ENCODE measurements at places on chromosomes 12 and 14.
A peak's percentile ranks its signal among the peaks of the same experiment; 100 is the strongest.

GRCh38 chr14:64244279-64244678 is 49.9 kb downstream of the ESR2 start:
- DNase-seq: no peak

GRCh38 chr12:3195337-3195736 is 118.2 kb downstream of the TSPAN9 start:
- no peak for DNase-seq

GRCh38 chr12:19896041-19896440 is 456.7 kb downstream of the AEBP2 start:
- no peak for DNase-seq

DNA sequence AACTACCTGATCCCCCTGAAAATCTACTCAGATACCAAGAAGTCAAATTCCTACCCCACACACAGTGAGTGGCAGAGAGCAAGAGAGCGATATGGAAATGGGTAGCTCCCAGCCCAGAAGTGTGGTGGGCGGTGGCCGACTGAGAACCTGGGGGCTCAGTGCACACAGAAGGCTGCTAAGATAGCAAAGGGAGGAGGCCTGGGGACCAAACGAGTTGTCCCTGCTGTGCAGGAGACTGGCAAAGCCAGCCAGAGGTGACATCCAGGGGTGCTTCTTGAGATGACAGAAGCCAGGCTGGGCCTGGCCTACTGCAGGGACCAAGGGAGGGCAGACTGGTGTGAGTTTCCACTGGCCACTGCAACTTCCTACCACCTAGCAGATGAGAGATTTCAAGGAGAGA is 52.9 kb downstream of the VWF start:
- no peak for DNase-seq

- DNase-seq: no peak
These were observed 62.7 kb downstream of the ERH start for GRCh38 chr14:69335371-69335771.

- DNase-seq: no peak
These were observed 122.0 kb upstream of the CCND2 start for GRCh38 chr12:4151362-4152121.

- DNase-seq: no peak
These were observed 59.6 kb downstream of the NELL2 start for GRCh38 chr12:44816446-44817017.

- DNase-seq: no peak
These were observed 157.4 kb downstream of the DHRS2 start for GRCh38 chr14:23793532-23793931.

- no peak for DNase-seq
These were observed 126.2 kb downstream of the RFLNA start for GRCh38 chr12:124420996-124421674.

DNA sequence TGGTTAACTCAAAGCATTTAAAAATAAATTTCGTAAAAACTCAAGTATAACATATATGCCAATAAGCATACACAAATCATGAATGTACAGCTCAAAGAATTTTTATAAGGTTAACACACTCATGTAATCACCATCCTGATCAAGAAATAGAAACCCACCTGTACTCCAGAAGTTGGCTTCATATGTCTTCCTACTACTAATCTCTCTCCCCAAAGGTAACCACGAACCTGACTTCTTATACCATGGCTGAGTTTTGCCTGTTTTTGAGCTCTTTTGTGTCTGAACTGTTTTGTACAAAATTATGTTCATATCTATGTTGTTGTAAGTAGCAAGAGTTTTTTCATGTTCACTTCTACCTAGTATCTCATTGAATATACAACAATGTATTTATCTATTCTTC is 18.7 kb downstream of the DUSP16 start:
- DNase-seq: no peak

- peak; percentile 22 for DNase-seq
These were observed 3.8 kb downstream of the TXNRD1 start for GRCh38 chr12:104219361-104219892.

DNA sequence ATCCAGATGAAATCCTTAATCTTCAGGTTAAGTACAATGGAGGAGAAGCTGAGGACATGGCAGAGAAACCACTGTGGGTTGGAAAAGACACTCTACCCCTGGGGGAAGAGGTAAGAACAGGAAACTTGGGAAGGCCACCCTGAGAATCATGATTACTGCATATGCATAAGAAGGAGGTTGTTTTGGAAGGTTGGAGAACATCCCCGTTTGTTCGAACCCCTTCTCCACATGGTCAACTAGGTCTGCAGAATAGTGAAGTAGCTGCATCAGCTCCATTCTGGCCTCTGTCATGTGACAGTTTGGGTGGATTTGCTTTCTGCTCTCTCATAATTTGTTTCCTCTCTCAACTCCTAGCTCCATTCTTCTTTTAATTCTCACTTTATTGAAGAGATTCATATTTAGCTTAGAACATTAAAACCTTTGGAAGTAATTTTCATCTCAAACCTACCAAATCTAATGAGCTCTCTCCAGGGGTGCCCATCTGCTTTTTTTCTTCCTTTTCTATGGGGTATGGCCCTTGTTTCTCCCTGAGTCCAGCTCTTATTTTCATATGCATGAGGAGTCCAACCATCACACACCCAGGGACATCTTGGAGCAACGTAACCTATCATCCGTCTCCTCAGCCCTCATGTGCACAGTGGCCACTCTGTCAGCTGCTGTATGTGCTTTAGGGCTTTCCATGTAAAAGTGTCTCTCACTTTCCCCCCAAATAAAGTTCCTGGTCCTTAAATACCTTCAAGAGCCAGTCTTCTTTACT is 820.3 kb downstream of the TMEM121 start:
- DNase-seq: no peak

GRCh38 chr12:11837216-11837934 is 187.9 kb downstream of the ETV6 start:
- DNase-seq: no peak

GRCh38 chr14:73722581-73722980 is 8.4 kb upstream of the PNMA1 start:
- DNase-seq: no peak

- DNase-seq: no peak
These were observed 54.7 kb upstream of the PLEKHG3 start for GRCh38 chr14:64649383-64649998.

DNA sequence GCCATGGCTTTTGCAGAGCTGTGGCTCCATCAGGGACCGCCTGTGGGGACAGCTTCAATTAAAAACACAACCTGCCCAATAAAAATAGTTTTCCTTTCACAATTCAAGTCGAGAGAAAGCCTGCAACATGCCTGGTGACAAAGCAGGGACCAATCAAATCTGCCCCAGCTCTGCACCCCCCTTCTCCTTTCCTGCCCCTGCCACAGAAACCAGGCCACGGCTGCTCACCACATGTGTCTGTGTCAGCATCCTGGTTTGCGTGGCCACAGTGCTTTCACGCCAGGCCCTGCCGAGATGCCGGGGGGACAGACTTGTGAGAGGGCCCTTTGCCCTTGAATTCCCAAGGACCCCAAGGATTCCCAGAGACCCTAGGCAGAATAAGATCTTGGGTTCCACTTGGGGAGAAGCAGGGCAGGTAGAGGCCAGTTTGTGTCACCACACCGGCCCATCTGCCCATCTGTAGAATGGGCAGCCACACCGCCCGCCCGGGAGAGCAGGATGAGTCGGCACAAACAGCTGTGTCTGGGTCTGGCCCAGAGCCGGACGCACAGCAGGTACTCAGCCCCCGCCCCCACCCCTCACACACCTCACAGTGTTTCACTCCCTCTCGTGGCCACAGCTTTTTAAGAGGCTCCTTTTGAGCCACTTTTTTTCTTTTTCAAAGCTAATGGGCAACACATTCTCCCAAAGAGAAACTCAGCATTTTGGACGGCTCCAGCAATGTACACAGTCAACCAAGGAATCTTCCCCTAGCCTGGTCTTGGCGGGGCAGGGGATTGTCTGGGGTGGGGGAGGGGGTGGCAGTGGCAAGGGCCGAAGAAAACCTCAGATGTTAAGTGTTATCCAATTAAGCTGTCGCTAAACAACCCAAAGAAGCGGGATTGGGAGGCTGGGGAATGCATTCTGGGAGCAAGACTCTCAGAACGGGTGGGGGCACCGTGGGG is 41.5 kb downstream of the BCL11B start:
- DNase-seq: no peak

- DNase-seq: no peak
These were observed 38.3 kb downstream of the GNS start for GRCh38 chr12:64720884-64721283.

DNA sequence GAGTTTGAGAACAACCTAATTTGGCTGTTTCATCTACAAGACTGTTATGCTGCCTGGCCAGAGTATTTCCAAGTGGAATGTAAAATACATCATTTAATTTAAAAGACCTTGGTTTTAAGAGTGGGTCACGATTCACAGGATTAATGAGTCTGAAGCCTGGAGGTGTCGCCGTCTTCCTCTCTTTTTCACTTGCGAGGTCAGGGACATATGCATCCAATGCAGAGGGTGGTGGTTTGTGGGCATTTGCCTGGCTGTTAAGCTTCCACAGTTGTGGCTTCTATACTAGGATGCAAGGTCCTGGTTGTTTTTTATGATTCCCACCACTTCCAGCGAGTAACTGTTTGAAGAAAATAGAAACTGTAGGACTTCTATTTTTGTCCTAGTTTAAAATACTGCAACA is 22.8 kb upstream of the RASSF3 start:
- DNase-seq: no peak

- DNase-seq: no peak
These were observed 279.6 kb downstream of the PDZRN4 start for GRCh38 chr12:41467591-41468325.

GRCh38 chr14:102982852-102983470 is 60.5 kb downstream of the AMN start:
- DNase-seq: no peak

DNA sequence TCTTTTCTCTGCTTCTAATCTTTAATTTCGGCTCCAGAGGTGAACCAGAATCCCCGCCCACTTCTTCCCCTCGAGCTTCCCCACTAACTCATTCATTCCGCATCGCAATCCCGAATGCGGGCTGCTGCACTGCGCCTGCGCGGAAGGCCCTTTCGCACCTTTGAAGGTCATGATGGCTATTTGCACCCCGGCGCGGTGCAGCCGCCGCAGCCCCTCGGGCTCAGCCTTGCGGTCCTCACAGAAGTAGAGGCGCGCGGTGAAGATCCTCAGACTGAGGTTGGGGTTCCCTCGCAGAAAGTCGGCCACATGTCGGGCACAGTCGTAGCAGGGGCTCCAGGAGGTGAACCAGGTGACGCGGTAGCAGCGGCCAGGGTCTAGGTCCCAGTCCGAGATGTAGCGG is 7.6 kb downstream of the AICDA start:
- no peak for DNase-seq

DNA sequence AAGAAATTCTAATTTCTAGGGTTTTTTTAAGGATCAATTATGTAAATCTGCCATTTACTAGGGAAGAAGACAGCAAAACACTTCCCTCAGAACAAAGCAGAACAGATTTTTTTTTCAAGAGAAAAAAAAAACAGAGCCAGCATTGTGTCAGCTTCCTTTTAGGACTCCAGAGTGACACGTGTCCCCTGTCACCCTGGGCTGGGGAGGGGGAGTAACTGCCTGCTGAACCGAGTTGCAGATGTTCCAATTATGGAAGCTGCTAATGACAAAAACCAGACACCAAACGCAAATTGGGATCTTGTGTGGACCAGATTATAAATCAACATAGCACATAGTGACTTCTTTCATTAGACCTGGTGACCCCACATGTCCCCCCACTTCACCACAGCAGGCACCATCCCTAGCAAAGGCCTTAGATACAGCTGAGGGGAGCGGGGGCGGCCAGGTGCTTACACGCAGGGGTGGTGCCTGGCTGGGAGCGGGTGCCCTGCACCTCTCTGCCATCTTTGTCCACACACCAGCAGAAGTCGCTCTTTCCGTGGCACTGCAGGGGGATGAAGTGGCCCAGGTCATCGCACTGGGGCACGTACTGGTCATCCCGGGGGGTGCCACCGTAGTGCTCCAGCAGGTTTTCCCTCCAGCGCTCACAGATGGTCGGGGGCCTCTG is 25.4 kb downstream of the RTRAF start:
- no peak for DNase-seq

GRCh38 chr12:88946372-88946997 is 366.2 kb upstream of the KITLG start:
- DNase-seq: peak; percentile 13

- DNase-seq: no peak
These were observed 209.6 kb downstream of the FSCB start for GRCh38 chr14:44297437-44297836.

DNA sequence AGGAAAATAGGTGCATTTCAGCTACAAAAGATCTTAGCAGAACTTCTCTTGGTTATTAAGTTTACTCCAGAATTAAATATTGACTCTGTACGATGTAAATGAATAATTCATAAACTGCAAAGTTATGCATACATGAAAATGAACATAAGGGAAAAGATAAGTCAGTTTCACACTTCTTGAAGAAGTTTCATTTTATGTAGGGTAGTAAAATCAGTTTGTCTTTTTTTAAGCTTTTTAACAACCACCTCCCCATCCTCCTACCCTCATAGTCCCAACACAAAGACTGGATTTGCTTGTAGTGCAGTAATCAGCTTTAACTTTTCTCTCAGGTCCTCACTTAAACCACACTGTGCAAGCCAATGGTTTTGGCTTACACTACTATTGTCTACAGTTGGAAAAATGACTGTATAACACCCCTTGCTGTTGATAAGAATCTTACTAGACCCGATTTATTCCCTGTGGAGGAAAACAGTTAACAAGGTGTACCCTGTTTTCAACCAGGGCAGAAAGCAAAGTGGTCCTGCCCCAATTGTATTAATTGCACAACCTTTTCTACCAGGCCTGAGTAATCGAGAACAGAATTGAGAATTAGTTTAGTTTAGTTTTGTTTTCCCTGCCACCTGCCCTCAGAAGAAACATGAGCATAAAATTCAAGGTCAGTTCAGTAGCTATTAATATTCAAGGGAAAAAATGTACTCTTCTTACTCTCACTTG is 44.1 kb downstream of the NIN start:
- no peak for DNase-seq

GRCh38 chr12:103569278-103569677 is 17.8 kb upstream of the STAB2 start:
- no peak for DNase-seq

GRCh38 chr12:129885287-129885686 is 18.5 kb downstream of the TMEM132D start:
- DNase-seq: no peak

GRCh38 chr12:132554845-132555630 is 55.3 kb downstream of the LRCOL1 start:
- DNase-seq: peak; percentile 15

GRCh38 chr14:29454026-29454693 is 473.5 kb downstream of the PRKD1 start:
- DNase-seq: no peak

- no peak for DNase-seq
These were observed 58.2 kb downstream of the GRIP1 start for GRCh38 chr12:66620688-66621087.

DNA sequence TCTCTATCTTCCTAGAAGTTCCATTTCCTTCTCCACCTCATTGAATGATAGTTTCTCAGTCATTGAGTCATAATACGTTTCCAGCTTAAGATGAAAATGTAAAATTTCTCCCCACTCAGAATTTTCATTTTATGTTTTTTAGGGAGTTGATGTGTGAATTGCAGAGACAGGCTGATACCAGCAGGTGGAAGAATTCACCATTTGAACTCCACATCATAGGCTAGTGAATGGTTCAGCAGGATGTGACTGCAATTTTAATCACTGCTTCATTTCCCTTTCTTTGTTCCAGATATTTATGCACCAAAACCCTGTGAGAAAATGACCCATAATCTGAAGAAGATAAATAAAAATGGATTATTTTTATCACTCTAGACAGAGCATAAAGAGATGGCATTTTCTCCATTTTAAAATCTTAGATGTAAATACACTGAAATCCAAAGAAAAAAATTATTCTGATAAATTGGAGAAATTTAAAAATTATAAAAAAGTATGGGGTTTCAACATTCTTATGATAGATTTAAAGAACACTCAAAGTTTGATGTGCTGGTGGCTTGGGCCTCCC is 10.6 kb upstream of the PYGL start:
- DNase-seq: peak; percentile 58
